Immature natural killer cell (primary cell): ENCODE measurements at places on chromosomes 7 and 10.
A peak's percentile ranks its signal among the peaks of the same experiment; 100 is the strongest.

- H3K4me3 ChIP-seq, result no peak within 1 kb of the TSS
- H3K36me3 ChIP-seq, result no peaks in the 10 kb centered on the region
- H3K27me3 ChIP-seq, result peaks cover 10% of the 10 kb centered on the region
- no peak within 1 kb of the TSS for H3K27ac ChIP-seq
- no peaks in the 10 kb centered on the region for H3K4me1 ChIP-seq
These were observed at the start of gene RBP4 for GRCh38 chr10:93601146-93601773. Gene RBP4 (minus strand): TSS chr10:93601235. CDS start chr10:93601028, 207 bp downstream.

- no peak overlapping the region for H3K4me3 ChIP-seq
- H3K4me1 ChIP-seq, result no peaks in the 10 kb centered on the region
- peaks cover 4% of the 10 kb centered on the region for H3K36me3 ChIP-seq
These were observed 192.4 kb downstream of the PTN start for GRCh38 chr7:137151041-137151689.

GRCh38 chr10:7686351-7687171 is 16.6 kb upstream of the ITIH2 start:
- H3K4me3 ChIP-seq, result no peak overlapping the region
- no peaks in the 10 kb centered on the region for H3K36me3 ChIP-seq
- peaks cover 5% of the 10 kb centered on the region for H3K4me1 ChIP-seq
- no peak for DNase-seq

- peaks cover 11% of the 10 kb centered on the region for H3K27me3 ChIP-seq
- no peak for DNase-seq
- no peaks in the 10 kb centered on the region for H3K36me3 ChIP-seq
- peaks cover 14% of the 10 kb centered on the region for H3K4me1 ChIP-seq
- peak overlapping the region; percentile 45 for H3K27ac ChIP-seq
These were observed 9.7 kb upstream of the ANKRD7 start for GRCh38 chr7:118214833-118215182.

DNA sequence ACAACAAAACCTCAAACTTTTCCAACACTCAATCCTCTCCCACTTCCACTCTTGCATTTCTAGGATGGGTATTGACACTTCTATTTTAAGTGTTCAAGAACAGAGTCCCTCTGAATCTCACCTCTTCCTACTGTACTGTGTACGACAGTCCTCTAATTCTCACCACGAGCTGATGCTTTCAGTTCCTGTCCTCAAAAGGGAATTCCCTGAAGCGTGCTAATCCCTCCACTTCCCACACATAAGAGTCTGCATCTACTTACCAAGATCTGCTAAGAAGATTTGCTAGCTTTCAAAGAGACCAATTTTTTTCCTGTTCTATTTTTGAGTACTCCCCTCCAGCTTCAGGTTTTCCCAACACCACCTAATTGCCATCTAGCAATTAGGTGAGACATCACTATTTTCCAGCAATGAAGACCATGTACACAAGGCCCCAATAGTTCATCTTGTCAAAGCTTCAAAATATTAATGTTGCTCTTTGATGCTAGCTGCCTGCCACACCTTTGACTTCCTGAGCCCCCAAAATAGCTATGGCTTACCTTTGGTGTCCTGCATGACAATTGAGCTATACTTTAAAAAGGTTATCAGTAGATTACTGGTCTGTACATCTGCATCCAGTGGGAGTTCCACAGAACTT is 54.4 kb downstream of the ARMH3 start:
- H3K27ac ChIP-seq, result peak overlapping the region; percentile 56
- no peak overlapping the region for H3K4me3 ChIP-seq
- peaks cover 14% of the 10 kb centered on the region for H3K4me1 ChIP-seq
- H3K36me3 ChIP-seq, result peaks cover 24% of the 10 kb centered on the region
- no peaks in the 10 kb centered on the region for H3K27me3 ChIP-seq
- DNase-seq, result no peak

GRCh38 chr10:1488970-1489548 is 248.3 kb downstream of the ADARB2 start:
- H3K36me3 ChIP-seq, result no peaks in the 10 kb centered on the region
- H3K4me3 ChIP-seq, result no peak overlapping the region
- no peaks in the 10 kb centered on the region for H3K4me1 ChIP-seq
- H3K27me3 ChIP-seq, result no peaks in the 10 kb centered on the region

DNA sequence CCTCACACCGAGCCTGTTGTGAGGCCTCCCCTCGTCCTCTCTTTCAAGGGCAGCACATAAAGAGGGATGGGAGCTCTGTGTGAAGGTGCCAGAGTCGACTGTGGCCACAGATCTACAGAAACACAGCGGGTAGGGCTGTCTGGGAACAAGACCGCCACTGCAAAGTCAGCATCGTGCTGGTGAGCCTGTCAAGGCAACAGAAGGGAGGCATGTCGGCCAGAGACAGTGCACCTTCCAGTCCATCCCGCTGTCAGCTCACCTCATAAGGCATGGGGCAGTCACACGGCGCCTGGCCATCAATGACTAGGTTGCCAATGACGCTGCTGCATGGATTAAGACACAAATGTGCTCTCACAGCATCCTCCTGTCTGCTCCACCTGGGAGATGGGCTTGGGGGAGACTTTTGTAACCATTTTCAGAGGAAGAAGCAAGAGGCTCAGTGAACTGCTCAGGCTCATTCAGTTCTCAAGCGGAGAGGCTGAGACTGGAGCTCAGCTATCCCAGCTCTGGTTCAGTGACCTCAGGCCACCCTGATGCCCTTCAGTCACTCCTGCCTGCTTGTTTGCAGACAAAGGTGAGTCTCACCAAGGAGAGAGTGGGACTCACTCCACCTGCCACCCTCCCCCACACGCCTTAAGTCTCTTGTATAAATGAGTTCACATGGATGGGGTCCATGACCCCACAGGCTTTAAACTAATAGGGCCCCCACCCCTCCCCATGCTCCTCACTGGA is 125.5 kb downstream of the SORBS1 start:
- H3K4me3 ChIP-seq, result no peak overlapping the region
- no peaks in the 10 kb centered on the region for H3K36me3 ChIP-seq
- peaks cover 2% of the 10 kb centered on the region for H3K4me1 ChIP-seq
- DNase-seq, result no peak

DNA sequence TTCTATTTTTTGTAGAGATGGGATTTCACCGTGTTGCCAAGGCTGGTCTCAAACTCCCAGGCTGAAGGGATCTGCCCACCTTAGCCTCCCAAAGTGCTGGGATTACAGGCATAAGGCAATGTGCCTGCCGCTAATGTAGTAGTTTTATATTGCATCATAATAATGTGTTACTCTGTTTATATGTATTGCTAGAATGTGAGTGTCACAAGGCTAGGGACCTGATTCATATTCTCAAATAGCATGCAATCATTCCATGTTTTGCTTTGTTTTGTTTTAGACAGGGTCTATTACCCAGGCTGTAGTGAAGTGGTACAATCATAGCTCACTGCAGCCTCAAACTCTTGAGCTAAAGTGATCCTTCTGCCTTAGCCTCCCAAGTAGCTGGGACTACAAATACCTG is 13.5 kb downstream of the CCL26 start:
- H3K4me3 ChIP-seq, result no peak overlapping the region
- DNase-seq, result no peak
- peaks cover 1% of the 10 kb centered on the region for H3K27me3 ChIP-seq

DNA sequence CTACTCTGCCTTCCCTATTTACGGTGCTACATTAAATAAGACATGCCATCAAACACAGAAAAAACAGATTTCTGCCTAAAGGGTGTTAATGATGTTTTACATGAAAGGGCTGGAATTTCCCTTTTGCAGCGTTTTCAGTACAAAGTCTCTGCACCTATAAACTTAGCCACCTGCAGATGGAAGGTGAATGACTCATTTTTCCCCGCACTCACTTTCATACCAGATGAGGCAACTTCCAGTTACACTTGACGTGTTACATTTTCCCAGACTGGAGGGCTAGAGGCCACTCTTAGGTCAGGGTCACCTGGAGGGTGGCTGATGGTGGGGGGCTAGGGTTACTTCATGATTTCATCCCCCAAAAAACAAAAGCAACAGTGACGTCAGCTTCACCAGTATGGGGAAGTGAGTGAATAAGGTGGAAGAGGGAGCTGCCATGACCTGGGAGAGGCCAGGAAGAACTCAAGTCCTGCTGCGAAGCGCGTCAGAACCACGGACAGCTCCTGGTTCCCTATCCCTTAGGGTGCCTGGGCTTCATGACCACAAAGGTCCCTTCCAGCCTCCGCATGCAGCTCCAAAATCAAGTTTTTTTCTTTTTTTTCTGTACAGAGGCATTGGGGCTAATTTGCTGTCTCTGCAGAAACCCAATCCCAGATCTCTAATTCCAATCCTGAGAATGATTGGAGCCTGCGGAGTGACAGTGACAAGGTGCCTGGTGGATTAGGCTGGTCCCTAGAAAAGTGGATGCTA is 94.0 kb downstream of the ADARB2 start:
- H3K27ac ChIP-seq, result no peak overlapping the region
- no peak overlapping the region for H3K4me3 ChIP-seq
- DNase-seq, result no peak
- peaks cover 10% of the 10 kb centered on the region for H3K27me3 ChIP-seq

GRCh38 chr7:142832417-142832816 is 22.5 kb upstream of the EPHB6 start:
- H3K27me3 ChIP-seq, result no peaks in the 10 kb centered on the region
- H3K4me1 ChIP-seq, result no peaks in the 10 kb centered on the region
- H3K4me3 ChIP-seq, result no peak overlapping the region
- DNase-seq, result no peak

DNA sequence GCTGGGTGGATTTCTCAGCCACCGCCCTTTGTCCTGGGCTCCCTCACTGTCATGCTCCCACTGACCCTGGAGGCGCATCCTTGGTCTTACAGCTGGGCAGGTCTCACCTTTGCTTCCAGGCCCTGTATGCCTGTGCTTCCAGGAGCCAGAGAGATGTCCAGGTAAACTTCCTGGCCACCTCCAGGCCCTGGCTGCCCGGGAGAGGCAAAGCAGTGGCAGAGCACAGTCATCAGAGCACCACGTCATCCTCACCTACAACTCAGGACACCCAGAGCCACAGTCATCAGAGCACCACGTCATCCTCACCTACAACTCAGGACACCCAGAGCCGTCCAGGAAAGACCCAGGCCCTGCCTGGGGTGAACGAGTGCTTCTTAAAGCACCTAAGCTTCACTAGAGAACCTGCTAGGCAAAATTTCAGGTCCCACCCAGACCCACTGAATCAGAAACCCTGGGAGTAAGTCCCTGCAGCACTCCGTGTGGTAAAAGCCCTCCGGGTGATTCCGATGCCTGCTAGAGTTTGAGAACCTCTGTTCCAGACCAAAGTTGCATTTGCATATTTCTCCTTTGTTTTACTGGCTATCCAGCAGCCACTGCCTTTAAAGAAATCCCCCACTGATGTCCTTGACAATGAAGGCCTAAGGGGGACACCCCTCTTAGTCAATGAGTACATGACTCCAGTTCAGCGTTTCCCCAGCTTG is 62.3 kb downstream of the DLG5 start:
- peak overlapping the region; percentile 91 for H3K27ac ChIP-seq
- no peak for DNase-seq
- no peaks in the 10 kb centered on the region for H3K36me3 ChIP-seq
- H3K27me3 ChIP-seq, result no peaks in the 10 kb centered on the region
- no peak overlapping the region for H3K4me3 ChIP-seq

DNA sequence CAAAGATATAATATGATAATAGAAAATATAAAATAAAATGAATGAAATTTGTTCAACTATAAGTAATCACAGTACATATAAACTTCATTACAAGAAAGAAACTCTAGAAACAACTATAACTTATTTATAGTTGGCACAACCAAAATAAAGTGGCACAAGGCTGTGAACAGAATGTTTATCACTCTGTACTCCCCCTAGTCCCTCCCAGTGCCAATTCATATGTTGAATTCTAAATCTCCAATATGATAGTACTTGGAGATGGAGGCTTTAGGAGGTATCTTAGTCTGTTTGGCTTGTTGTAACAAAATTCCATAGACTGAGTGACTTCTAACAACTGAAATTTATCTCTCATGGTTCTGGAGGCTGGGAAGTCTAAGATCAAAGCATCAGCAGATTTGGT is 145.0 kb upstream of the TMEM229A start:
- no peak overlapping the region for H3K4me3 ChIP-seq
- no peak overlapping the region for H3K27ac ChIP-seq
- H3K4me1 ChIP-seq, result no peaks in the 10 kb centered on the region

DNA sequence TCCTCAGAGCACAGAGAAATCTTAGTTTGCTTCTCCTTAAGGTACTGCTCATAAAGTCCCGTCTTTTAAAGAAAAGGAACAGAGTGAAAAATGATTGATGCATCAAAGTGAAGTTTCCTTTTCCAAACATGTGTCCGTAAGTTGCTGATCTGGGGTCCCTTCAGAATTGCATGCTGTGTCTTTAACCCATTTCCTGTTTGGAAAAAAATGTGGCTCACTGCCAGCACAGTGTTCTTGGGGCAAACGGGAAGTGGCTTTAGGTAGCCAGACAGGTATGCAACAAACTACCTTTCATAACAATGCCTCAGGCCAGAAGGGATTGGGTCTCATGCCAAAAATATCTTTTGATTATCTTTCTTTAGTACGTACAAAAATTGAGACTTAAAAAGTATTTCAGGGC is 50.9 kb downstream of the TFAM start:
- no peak overlapping the region for H3K4me3 ChIP-seq
- H3K36me3 ChIP-seq, result no peaks in the 10 kb centered on the region
- H3K4me1 ChIP-seq, result peaks cover 5% of the 10 kb centered on the region
- no peak overlapping the region for H3K27ac ChIP-seq
- no peaks in the 10 kb centered on the region for H3K27me3 ChIP-seq
- no peak for DNase-seq

DNA sequence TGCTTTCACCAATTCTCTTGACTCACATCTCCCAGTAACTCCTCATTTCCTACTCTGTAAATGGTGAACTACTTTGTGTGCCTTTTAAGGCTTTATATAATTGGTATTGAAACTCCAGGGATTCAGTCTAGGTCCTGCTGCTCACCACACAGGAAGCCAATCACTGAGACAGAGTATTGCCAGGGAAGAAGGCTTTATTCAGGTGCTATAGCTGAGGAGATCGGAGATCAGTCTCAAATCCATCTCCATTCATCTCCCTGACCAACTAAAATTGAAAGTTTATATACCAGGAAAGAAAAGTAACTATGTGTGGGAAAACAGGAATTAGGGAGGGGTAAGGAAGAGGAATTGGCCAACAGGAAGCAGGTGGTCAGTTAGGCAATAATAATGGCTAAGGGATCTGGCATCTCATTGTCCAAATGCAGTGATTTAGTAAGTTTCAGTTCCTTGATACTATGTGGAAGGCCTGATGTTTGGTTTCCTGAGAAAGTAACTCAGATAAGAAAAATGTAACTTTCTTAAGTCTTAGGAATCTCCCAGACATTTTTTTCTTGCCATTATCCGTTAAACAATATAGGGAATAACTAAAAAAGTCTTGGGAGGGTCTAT is 10.2 kb upstream of the SDHAF3 start:
- H3K27me3 ChIP-seq, result peaks cover 7% of the 10 kb centered on the region
- no peak overlapping the region for H3K27ac ChIP-seq
- no peaks in the 10 kb centered on the region for H3K36me3 ChIP-seq
- no peak for DNase-seq
- no peak overlapping the region for H3K4me3 ChIP-seq

- no peak overlapping the region for H3K27ac ChIP-seq
- H3K4me3 ChIP-seq, result no peak overlapping the region
- no peak for DNase-seq
- H3K36me3 ChIP-seq, result no peaks in the 10 kb centered on the region
These were observed 1.5 kb downstream of the UNC5B start for GRCh38 chr10:71213761-71214440.

- H3K4me1 ChIP-seq, result no peaks in the 10 kb centered on the region
- H3K27me3 ChIP-seq, result peaks cover 2% of the 10 kb centered on the region
- no peak overlapping the region for H3K4me3 ChIP-seq
- H3K27ac ChIP-seq, result no peak overlapping the region
- H3K36me3 ChIP-seq, result no peaks in the 10 kb centered on the region
These were observed 40.9 kb upstream of the MET start for GRCh38 chr7:116630932-116631671.
